ENCODE measurements at places on chromosomes 4 and X.

GRCh38 chr4:53592686-53593501, 1.6 kb upstream of the LNX1 start:
- no peak for DNase-seq

- no peak for DNase-seq
Measured at GRCh38 chrX:109760209-109760921, 27.3 kb upstream of the ACSL4 start.

DNA sequence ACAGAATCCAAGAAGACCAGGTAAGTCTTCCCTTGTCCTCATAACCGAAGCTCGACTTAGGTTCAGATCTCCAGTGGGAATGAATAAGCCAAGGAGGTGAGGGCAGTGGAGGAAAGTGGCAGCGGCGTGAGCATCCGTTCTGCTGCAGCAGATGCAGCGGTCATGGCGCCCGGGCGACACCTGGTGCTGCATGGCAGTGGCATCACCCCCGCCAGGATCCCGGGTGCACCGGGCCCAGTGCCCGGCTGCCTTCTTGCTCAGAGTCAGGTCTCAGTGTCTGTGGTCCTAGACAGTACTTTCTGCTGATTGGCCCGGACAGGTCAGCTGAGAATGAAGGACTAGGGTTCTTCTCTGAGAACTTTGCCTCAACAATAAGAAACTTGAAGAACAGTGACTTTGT, 83.4 kb upstream of the SORBS2 start:
- no peak for DNase-seq

- no peak for DNase-seq
Measured at GRCh38 chr4:176376032-176376614, 56.4 kb downstream of the SPCS3 start.

DNA sequence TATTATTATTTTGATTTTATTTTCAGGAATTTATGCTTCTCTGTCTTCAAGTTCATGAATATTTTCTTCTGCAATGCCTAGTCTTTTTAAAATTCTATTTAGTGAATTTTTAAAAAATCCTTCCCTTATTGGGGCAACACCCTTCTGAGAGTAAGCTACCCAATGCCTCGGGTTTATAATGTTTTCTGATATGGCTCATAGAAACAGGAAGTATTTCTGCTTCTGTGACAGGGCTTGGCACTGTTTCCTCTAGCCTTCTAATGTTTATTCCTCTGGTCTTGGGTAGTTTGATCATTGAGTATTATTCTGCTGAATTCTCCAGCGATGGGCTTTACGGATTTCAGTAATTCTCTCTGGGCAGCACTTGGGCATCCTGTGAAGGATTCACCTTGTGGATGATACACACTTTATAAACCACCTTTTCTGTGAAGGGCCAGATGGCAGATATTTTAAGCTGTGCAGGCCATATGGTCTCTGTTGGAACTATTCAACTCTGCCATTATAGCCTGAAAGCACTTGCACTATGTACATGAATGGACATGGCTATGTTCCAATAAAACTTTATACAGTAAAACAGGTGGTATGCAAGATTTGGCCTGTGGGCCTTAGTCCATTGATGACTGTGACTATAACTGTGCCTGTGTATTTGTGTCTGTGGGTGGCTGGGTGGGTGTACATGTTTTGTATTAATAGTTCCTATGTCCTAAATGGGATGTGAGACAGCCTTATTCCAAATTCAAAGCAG, 95.9 kb upstream of the FAT1 start:
- DNase-seq: no peak

DNA sequence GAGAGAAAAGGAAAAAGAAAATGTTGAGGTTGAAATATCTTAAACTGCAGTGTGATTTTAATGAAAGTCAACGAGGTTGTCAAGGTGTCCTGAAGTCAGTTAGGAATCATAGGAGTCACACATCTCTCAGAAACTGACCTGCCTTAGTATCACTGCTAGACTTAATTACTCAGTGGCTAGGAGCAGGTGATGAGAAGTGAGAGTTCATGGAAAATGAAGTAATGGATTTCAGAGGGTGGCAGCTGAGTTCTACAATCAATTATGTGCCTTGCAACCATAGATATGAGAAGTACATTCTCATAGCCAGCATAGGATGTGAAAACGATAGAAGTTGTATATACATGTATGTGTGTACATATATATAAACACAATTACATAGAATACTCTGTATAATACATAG, 1269.7 kb downstream of the FSTL5 start:
- DNase-seq: no peak

DNA sequence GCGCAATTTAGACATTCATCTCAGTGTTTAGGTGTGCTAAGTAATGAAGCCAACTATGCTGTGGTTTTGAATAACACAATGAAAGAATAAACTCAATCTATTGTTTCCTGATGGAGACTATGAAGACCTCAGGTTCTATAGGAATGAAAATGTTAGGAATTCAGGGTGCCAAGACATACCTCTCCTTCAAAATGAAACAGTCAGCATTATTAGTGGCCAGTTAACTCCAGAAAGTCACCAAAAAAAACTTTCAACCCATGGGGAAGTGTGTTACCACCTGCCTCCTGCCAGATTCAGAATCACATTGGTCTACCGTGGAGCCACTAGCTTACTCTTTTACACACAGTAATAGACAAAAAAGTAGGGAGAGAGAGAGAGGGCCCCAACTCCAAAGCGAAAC, 352.9 kb downstream of the GABRG1 start:
- no peak for DNase-seq

GRCh38 chr4:174650711-174651355, 128.5 kb upstream of the HPGD start:
- DNase-seq: no peak

GRCh38 chrX:386239-386767, 404 bp downstream of the PPP2R3B start:
- no peak for DNase-seq

DNA sequence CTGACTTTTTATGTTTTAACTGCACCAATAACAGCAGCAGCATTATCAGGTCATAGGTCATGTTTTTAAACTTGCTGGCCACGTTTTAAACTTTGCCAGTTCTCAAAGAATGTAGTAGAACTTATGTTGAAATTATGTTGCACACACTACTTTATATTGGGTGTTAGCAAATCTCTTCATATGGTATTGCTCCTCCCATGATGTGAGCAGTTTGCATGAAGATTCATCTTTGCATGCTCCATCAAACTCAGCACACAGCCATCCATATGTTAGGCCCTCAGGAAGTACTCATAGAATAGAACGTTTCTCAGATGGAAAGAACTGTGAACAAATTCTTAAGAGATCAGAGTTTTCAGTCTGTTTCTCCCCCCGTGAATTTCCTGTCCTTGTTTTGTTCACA, 128.6 kb upstream of the MAP9 start:
- no peak for DNase-seq

GRCh38 chrX:69807400-69807799, 191.5 kb downstream of the EDA start:
- DNase-seq: no peak

DNA sequence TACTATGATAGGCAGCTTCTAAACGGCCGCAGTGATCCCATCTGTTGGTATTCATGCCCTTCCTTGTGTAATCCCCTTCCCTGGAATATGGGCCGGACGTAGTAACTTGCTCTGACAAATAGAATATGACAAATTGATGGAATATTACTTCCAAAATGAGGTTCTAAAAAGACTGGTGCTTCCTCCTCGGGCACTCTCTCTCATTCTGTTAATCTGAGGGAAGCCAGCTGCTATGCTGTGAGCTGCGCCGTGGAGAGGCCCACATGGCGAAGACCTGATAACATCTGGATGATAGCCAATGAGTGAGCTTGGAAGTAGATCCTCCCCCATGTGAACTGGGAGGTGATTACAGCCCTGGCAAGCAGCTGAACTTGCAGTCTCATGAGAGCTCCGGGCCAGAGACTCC, 27.2 kb upstream of the SLC25A4 start:
- DNase-seq: peak; percentile 32

GRCh38 chr4:177860171-177860570, 417.9 kb upstream of the AGA start:
- DNase-seq: no peak

- no peak for DNase-seq
Measured at GRCh38 chrX:57044245-57044644, 48.9 kb upstream of the SPIN3 start.

DNA sequence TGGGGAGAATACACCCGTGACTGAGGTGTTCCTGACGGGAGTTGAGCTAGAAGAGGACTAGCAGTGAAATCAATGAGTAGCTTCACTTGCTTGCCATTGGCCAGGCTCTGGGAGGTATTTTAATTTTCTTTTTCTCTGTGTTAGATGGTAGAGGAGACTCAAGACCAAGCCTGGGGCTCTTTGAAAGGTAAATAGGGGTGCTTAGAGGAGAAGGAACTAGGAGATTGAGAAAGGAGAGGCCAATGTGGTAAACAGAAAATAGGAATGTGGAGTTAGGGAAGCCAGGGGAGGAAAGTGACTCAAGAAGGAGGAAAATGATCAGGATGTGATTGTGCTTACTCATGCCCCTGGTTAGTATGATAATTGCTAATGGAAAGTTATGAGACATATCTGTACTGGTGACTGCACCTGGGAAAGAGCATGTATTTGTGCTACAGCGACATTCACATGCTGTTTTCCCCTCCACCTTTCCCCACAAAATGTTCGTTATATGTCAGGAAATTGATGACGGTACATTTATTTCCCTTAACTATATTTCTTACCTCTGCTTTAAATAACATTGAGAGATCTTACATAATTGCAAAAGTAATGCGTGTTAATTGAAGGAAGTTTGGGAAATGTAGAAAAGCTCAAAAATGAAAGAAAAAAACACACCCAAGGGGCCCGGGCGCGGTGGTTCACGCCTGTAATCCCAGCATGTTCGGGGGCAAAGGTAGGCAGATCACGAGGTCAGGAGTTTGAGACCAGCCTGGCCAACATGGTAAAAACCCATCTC, 16.9 kb upstream of the LRBA start:
- DNase-seq: no peak

GRCh38 chr4:182903013-182903412, 14.2 kb downstream of the DCTD start:
- DNase-seq: no peak

DNA sequence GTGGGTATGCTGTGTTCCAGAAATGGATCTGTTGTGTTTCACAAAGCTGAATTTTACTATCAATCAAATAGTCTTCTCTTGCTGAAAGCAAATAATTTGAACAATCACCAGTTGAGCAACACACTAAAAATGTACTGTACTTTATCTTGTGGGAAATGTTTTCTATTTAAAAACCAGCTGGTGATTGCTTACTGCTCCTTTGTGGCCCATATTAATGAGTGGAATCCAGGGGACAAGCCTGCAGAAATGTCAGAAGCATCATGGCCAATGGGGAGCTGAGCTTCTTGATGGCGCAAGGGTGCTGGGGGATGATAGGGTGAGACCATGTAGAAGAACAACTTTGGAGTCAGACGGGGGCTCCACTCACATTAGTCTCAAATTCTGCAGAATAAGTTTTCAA, 346.2 kb downstream of the ARHGAP10 start:
- peak; percentile 39 for DNase-seq

DNA sequence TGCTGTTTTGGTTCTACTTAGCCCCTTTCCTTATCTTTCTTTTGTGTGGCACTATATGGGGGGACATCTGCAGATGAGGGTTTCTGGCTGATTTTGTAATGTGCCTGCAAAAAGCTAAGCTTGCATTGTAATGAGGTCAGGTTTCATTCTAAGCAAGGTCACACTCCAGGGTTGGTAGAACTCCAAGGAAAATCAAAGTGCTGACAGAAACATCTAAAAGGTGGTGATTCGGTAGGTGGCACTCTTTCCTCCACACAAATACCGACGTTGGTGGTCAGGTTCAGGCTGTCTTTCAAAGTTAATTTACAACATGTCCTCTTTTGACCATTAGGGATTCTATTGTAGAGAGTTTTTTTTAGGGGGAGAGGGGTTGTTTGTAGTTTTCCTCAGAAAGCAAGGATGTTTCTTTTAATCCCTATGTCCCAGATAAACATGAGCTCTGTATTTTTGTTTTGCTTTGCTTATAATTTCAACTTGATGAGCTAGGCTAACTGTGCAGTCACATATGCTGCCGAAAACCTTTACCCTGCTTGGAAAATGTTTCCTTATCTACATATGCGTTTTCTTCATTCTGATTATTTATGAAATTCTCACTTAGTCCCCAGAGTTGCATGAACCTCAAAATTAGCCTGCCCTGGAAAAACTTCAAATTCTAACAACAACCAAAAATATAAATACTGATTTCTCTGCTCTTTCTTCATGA, 434.2 kb downstream of the PPARGC1A start:
- no peak for DNase-seq

DNA sequence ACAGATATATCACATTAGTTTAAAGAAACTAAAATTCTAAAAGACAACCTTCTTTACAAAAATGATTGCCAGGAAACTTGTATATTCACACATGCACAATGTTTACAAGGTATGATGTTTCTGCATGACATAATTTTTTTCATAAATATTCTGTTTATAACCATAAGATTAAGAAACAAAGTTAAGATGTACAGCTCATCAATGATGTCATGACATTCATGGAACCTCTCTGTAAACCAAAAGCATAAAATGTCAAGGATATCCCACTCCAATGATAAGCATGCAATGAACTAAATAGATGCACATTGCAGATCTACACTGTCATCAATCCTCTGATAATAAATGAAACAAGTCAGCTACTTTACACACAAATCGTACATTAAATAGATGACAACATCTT, 136.0 kb downstream of the MAB21L2 start:
- no peak for DNase-seq

GRCh38 chrX:23766650-23767551, 16.1 kb upstream of the SAT1 start:
- DNase-seq: no peak

DNA sequence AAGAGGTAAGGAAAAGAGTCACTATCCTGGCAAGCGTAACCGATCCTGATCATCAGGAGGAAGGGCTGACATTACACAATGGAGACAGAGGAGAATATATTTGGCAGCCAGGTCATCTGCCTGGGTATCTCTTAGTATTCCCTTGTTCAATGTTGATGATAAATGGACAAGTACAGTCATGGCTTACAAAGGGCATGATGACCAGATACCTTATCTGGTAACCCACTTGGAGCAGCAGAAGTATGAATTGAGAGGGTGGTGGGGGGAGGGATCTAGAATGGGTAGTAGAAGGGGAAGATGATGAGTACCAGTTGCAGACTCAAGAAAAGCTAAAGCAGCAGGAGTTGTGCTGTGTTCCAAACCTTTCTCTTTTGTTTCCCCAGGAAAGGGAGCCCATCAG, 17.3 kb downstream of the F8 start:
- no peak for DNase-seq

GRCh38 chrX:136094962-136095361, 52.4 kb upstream of the FHL1 start:
- DNase-seq: no peak

DNA sequence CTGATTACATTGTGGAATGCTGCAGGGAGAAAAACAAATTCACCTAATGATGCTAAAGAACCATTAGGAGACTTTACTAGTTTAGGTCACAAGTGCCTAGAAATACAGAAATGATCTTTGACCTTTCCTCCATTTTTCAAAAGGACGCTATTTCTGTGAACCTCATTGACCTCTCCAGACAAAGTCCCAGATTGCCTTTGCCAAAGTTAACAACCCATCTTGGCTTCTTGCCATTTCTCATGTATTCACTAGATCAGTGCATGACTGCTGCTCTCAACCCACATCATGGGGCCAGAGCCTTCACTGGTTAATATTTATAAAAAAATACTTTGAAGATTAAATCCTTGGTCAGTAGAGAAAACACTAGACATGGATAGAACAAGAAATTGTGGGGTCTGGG, 19.9 kb upstream of the AR start:
- no peak for DNase-seq

- no peak for DNase-seq
Measured at GRCh38 chrX:81367291-81367690, 165.4 kb downstream of the SH3BGRL start.

- DNase-seq: no peak
Measured at GRCh38 chr4:121758925-121759568, 5.9 kb downstream of the SMIM43 start.
